Activated CD8-positive, alpha-beta memory T cell treated with anti-CD3 and anti-CD28 coated beads for 1 hour (primary cell): ENCODE measurements at places on chromosomes 1 and 21.
A peak's percentile ranks its signal among the peaks of the same experiment; 100 is the strongest.

- DNase-seq, result no peak
These were observed 620.1 kb downstream of the AJAP1 start for GRCh38 chr1:5274527-5274926.

GRCh38 chr1:163267962-163268361, 53.8 kb upstream of the NUF2 start:
- DNase-seq, result no peak

- no peak for DNase-seq
These were observed 765 bp upstream of the BMP8A start for GRCh38 chr1:39490596-39491145.

- DNase-seq, result no peak
These were observed 77.3 kb downstream of the OLFML2B start for GRCh38 chr1:161946071-161946987.

GRCh38 chr1:176252191-176252590, 45.1 kb upstream of the COP1 start:
- no peak for DNase-seq

DNA sequence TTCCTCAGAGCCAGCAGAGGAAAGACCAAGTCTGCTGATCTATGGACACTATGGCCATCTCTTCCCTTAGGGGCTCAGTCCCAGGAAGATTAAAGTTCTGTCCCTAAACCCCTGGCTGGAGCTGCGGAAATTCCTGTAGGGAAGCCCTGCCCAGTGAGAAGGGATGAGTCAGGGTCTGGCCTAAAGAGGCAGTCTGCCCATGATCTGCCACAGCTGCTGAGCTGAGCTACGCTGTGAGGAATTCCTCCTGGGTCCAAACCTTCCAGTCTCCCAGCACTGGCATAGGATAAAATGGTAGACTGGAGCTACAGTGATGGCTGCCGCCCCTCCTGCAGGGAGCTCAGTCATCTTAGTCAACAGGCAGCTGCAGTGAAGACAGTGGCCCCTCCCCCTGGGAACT, 213.7 kb downstream of the BRINP2 start:
- DNase-seq, result no peak

GRCh38 chr1:107254306-107254705, 113.5 kb downstream of the NTNG1 start:
- no peak for DNase-seq

GRCh38 chr1:220824031-220824989, 37.6 kb downstream of the MTARC1 start:
- DNase-seq, result no peak

GRCh38 chr1:92482665-92483609, 3.8 kb downstream of the GFI1 start:
- peak; percentile 22 for DNase-seq

GRCh38 chr1:240173836-240174235, 82.2 kb downstream of the FMN2 start:
- DNase-seq, result no peak

GRCh38 chr21:38772646-38773045, 33.1 kb upstream of the ETS2 start:
- no peak for DNase-seq

DNA sequence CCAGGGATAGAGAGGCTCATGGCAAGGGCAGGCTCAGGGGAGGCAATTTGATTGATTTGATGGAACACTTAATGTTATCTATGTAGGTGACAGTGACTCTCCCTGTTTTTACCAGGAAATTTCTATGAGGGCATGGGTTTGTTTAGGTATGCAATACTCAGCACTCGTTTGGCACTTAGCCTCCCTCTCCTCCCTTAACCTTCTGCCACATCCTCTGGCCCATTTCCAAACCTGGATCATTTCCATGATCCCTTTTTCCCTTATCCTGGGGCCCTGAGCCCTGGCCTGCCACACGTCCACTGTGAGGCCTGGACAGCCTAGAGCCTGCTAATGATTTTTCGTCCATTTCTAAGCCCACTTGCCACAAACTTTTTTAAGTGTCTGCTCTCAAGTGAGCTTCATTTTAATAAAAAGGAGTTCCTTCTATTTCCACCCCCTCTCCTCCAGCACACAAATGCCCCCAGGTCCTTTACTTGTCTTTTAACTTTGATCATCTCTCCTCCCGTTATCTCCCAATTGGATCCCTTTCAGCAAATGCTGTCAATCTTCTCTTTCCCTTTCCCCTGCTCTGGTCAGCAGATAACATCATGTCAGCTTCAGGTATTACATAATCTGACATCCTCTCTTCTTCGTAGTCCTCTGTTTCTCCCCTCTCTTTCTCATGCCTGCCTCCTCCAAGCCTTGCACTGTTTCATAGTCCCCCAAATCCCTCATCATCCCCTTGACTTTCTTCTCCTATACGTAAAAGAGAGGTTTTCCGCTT, 37.8 kb upstream of the GADD45A start:
- no peak for DNase-seq

DNA sequence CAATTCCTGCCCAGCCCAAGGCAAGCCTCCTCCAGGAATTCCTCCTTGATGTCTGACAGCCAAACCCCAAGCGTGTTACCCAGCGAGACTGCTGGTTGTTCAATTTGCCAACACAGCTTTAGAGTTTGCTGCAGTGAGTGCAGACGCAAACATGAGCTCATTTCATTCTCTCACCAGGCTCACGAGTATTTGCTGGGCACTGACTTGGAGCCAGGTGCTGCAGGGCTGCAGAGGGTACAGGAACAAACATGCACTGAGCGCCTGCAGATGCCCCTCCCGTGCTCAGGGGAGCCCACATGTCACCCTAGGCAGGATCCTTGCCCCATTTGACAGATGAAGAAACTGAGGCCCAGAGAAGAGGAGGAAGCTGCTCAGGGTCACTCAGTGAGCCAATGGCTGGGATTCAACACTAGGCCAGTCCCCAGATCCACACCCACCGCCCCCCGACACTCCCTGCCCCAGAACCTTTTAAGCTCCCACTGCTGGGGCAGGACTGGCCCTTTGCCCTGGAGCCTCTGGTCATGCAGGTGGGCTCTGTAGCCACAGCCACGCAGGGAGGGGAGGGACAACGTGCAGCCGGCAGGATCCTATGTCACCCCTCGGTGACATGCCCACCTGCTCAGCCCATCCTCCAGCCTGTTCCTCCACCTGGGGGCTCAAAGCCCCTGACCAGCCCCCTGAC, 363.7 kb downstream of the MATN1 start:
- DNase-seq, result no peak

DNA sequence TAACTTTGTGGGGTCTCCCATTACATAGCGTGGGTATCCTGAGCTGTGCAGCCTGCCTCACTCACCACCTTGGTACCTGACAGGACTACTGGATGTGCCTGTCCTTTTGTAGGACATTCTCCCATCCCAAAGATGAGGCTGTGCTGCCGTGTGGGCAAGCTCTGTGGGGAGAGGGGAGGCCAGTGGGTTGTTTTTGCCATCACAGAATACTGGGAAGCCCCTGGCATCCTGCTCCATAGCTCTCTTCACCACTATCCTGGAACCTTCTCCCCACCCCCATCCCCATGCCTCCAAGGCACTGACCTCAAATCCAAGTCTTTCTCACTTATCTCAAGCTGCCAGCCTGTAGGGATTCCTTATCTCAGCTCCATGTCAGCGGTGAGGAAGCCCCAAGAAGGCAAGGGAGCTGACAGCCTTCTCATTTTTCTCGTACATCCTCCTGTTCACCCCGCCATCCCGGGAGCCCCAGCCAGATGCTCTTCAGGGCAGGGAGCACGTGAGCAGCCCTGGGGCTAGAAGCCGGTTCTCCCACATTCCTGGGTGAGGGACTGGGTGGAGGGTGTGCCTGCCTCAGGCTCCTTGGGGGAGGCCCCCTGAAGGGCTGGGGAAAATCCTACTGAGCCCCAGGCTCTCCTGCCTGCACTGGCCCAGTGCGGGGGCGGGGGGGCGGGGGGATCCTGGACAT, 2.4 kb upstream of the ELF3 start:
- DNase-seq, result no peak

GRCh38 chr1:105442901-105443300, 1613.6 kb upstream of the PRMT6 start:
- no peak for DNase-seq

- no peak for DNase-seq
These were observed 406.6 kb upstream of the CAMK1G start for GRCh38 chr1:209176866-209177430.
